Epithelial cell of proximal tubule (primary cell): ENCODE measurements at places on chromosomes 7 and 10. TPM values are rescaled to one million over a fixed set of nuclear protein-coding genes. Genes with fewer than 3 reads are reported as not detected.

DNA sequence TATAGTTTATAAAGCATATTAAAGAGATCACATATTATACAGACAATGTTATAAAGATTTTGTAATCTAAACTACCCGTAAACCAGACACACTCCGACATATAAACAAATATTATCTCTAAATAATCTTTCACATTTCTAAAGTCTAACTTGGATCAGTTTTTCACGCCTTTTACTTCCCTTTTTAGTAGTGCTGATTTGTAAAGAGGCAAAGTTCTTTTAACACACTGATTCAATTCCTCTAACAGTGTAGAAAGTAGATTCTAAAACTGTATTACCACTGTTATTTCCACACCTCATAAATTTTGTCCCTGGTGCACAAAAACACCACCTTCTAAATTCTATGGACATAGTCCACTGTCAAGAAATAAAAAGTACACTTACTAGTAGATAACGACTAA, 230.9 kb downstream of the DOCK4 start:
- DNase-seq = no peak

DNA sequence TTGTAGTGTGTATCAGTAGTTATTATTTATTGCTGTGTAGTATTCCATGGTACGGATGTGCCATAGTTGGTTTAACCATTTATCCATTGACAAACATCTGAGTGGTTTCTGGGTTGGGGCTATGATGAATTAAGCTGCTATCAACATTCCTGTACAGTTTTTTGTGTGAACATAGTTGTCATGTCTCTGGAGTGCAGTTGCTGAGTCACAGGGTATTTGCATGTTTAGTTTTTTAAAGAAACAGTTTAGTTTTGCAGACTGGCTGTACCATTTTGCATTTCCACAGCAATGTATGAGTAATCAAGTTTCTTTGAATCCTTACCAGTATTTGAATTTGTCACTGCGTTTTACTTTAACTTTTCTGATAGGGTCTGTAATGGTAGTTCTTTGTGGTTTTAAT, 516.7 kb upstream of the CELF2 start:
- DNase-seq = no peak

GRCh38 chr10:6383096-6383812, 180.5 kb downstream of the PFKFB3 start:
- no peak for DNase-seq

- DNase-seq = no peak
These were observed 516.7 kb downstream of the NEBL start for GRCh38 chr10:20380401-20380800.

C7orf57 gene
- total RNA-seq = 0.22 TPM in 1 of 2 replicates, not detected in the other
